ENCODE measurements at places on chromosomes 4 and X.

DNA sequence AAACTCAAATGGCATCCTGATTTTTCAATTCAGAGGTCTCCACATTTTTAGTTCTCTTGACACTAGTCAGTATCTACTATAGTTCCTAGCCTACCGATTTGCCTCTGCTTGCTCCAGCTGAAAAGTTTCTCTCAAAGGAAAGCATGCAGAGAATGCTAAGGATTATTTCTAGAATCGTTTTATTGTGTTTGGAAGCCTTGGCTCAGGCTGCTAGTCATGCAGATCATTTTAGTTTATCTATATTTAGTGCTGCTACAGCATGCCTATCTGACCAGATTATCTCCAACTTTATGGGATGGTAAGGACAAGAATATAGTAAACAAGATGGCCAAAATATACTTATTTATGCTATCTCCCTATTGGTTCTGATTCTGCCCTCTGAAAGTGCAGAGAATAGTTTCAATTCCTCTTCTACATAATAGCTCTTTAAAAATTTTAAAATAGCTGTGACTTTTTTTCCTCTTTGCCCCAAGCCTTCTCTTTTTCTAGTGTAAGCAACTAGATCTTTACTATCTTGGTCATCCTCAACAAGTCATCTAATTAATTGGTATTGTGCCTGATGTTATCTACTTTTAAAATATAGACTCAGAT lies 15.7 kb upstream of the DRP2 start:
- DNase-seq, result no peak

- DNase-seq, result no peak
These were observed 836.6 kb upstream of the PCDH10 start for GRCh38 chr4:132312521-132312920.

- DNase-seq, result no peak
These were observed 102.3 kb upstream of the MAB21L2 start for GRCh38 chr4:150479657-150480056.

- DNase-seq, result no peak
These were observed 1914.1 kb upstream of the IGFBP7 start for GRCh38 chr4:59024257-59024656.

GRCh38 chrX:11967986-11968869 lies 170.0 kb upstream of the FRMPD4 start:
- no peak for DNase-seq

DNA sequence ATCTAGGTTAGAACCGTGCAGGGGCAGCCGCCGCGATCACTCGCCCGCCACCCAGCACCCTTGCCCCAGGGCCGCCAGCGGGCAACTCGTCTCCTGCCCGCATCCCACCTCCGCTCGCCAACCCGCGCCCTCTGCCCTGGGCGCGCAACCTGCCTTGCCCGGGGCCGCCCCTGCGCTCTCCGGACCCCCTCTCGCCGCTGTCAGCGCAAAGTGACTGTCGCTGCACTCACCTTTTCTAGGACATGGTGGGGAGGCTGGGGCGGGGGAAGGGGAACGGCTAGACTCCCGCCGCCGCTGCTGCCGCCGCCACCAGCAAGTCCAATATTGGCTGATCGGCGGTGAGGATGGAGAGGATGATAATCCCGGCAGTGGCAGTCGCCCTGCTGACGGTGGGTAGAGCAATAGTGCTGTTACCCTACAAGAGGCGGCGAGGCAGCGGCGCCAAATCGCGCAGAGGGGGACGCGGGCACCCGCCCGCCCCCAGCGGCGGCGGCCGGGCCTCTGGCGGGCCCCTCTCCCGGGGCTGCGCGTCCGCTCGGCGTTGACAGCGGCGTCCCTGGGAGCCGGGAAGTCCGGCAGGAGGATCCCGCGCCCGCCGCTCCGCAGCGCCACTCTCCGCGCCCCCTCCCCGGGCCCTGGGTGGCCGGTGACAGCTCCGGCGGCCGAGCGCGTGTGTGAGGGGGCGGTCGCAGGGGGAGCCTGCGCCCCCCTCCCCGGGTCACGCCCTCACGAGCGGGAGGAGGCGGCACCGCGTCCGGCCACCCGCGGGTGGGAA lies 2.3 kb upstream of the NR3C2 start:
- no peak for DNase-seq

GRCh38 chrX:142860944-142861343 lies 164.8 kb upstream of the SPANXN4 start:
- DNase-seq, result no peak

GRCh38 chr4:148770848-148771247 lies 328.6 kb upstream of the NR3C2 start:
- no peak for DNase-seq

DNA sequence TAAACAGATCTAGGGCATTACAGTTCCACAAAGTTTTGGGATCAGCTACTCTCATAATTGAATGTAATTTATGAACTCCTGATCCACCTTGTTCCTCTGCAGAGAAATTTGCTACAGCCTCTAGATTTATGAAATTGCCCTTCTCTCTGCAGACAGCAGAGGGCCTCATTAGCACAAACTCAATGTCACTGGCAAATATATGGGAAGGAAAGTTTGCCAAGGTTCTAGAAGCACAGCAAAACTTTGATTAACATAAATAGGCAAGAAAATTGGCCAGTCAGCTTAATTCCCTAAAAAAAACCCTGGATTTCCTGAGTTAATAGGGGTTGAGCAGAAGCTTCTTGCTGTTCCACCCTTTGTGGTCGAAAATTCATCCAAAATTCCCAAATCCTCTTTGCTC lies 31.5 kb downstream of the PRPS1 start:
- no peak for DNase-seq

DNA sequence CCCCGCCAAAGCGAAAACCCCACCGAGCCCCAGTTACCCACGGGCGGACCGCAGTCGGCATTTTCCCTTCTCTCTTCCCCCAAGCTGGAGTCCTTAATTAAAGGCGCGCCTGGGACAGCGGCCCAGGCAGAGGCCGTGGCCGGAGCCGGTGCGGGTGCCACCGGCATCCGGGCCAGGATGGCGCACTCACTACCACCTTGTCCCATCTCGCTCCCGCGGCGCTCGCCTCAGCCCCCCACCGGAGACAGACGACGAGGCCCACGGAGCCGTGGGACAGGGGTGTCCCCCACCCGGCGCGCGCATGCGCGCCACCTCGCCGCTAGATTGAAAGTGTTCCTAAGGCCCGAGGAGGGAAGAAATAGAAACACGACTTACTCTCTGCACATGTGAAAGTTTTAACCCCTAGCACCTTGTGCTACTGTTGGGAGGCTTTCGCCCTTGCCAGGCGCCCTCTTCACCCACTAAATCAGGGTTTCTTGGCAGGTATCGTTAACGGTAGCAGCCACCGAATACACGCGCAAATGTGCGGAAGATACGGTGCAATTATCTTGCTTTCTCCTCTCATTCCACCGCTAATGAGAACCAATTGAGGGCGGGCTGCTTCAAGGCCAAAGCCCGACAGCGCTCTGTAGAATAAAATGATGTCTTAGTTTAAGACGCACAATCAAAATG lies 64.3 kb upstream of the CCDC160 start:
- no peak for DNase-seq

- DNase-seq, result no peak
These were observed 86.3 kb downstream of the ZNF827 start for GRCh38 chr4:145852256-145852839.

DNA sequence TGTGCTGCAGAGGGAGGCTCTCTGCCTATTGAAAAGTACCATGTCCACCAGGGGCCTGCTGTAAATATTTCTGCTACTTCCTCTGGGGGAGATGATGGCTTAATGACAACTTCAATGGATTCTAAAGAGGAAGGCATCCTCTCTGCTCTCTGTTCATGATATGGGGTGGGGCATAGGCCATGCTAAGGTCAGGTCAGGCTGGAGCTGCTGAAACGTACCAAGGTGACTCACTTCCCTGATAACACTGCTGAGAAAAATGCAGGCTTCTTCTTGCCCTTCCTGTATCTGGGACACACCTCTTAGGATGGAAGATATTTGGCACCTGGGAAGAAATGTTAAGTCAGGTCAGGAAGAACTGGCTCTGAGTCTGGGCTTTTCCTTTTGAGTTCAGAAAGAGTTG lies 31.5 kb downstream of the HS3ST1 start:
- DNase-seq, result no peak

GRCh38 chrX:66408507-66408906 lies 230.4 kb downstream of the EDA2R start:
- DNase-seq, result no peak

- DNase-seq, result no peak
These were observed 6.3 kb upstream of the TAB3 start for GRCh38 chrX:30895370-30895769.

GRCh38 chrX:11579636-11580600 lies 85.8 kb downstream of the ARHGAP6 start:
- DNase-seq, result no peak

Measured in AG09319 (cell line).